ENCODE measurements at places on chromosomes 11 and 22. TPM values are rescaled to one million over a fixed set of nuclear protein-coding genes. Genes with fewer than 3 reads are reported as not detected.

DNA sequence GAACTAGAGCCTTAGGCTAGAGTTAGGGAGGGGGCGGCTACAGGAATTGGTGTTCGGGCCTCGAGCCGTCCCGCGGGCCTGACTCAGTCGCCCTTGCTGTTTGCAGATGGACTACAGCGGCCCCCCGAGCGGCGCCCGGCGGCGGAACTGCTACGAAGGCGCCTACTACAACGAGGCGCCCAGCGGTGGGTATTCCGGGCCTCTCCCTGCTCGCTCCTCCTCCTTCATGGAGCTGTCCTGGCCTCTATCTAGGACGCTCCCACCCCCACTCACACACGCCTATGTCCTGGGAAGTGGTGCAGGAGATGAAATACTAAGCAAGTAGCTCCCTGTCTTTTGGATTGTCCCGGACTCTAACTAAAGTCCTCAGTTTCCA, 1.4 kb downstream of the MYOD1 start:
- no peaks in the 10 kb centered on the region for H3K4me1 ChIP-seq
- no peak overlapping the region for H3K4me3 ChIP-seq
- no peak for DNase-seq
- H3K36me3 ChIP-seq: no peaks in the 10 kb centered on the region
- no peak overlapping the region for H3K27ac ChIP-seq
- peaks cover 21% of the 10 kb centered on the region for H3K27me3 ChIP-seq

- H3K4me3 ChIP-seq: no peak overlapping the region
- no peaks in the 10 kb centered on the region for H3K27me3 ChIP-seq
- H3K36me3 ChIP-seq: no peaks in the 10 kb centered on the region
- H3K27ac ChIP-seq: no peak overlapping the region
- H3K4me1 ChIP-seq: no peaks in the 10 kb centered on the region
- DNase-seq: no peak
Measured at GRCh38 chr22:43289531-43289963, 53.6 kb downstream of the SCUBE1 start.

GRCh38 chr22:41442240-41442792, 4.3 kb downstream of the TOB2 start:
- H3K4me3 ChIP-seq: no peak overlapping the region
- H3K4me1 ChIP-seq: peaks cover 13% of the 10 kb centered on the region
- no peak for DNase-seq
- no peaks in the 10 kb centered on the region for H3K36me3 ChIP-seq

DNA sequence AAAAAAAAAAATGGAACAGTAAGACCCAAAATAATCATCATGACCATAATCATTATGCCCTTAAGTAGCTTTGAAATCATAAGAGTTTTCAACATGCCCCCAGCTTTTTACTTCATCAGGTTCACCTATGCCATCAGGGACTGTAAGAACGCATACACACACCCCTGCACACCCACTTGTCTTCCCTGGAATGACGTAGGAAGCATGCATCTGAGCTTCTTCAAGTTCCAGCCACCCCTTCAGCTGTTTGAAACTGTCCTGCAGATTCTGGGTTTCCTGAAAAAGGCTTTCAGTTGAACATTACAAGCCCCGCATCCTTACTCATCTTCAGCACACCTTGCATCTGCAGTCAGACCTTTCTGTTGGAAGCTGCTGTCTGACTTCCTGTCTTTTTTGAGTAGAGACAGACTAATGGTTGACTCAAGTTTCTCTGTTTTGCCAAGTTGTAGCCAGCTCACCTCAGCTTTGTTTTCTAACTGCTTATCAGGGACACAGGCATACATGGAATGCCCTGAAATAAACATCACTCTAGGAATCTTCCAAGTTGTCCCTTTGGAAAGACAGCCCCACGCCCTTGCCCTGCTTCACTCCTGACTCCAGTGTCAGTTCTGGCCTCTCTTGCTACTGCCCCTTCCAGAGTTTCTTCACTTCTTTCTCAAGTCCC, 37.0 kb downstream of the ARHGAP1 start:
- H3K36me3 ChIP-seq: peaks cover 11% of the 10 kb centered on the region
- no peak for DNase-seq
- no peak overlapping the region for H3K4me3 ChIP-seq
- H3K27ac ChIP-seq: no peak overlapping the region
- no peaks in the 10 kb centered on the region for H3K27me3 ChIP-seq

- no peaks in the 10 kb centered on the region for H3K4me1 ChIP-seq
- H3K27me3 ChIP-seq: no peaks in the 10 kb centered on the region
- H3K4me3 ChIP-seq: no peak overlapping the region
- no peak overlapping the region for H3K27ac ChIP-seq
Measured at GRCh38 chr11:110032259-110032658, 60.9 kb upstream of the ZC3H12C start.

DNA sequence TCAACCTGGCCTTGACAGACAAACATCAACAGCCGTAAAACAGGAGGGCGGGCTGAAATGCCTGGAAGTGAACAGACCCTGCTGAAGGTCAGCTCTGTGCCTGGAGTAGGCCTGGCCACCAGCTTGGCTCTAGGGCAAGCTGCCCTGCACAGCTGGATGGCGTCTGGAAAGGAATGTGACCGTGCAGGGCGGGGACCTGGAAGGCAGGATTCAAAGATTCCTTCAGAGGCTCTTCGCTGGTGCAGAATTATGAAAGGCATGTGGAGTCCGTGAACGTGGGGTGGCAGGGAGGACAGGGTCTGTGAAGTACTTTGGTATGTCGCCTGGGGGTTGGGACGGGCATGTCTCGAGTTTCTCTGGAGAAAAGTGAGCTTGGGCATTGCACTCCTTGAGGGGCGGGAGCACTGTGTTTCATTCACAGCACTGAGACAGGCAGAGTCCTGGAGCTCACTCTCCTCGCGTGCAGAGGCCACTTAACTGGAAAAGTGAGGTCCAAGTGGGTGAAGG, 1.5 kb downstream of the EHD1 start:
- peaks cover 22% of the 10 kb centered on the region for H3K4me1 ChIP-seq
- peak overlapping the region; percentile 67 for H3K27ac ChIP-seq
- no peaks in the 10 kb centered on the region for H3K27me3 ChIP-seq

DNA sequence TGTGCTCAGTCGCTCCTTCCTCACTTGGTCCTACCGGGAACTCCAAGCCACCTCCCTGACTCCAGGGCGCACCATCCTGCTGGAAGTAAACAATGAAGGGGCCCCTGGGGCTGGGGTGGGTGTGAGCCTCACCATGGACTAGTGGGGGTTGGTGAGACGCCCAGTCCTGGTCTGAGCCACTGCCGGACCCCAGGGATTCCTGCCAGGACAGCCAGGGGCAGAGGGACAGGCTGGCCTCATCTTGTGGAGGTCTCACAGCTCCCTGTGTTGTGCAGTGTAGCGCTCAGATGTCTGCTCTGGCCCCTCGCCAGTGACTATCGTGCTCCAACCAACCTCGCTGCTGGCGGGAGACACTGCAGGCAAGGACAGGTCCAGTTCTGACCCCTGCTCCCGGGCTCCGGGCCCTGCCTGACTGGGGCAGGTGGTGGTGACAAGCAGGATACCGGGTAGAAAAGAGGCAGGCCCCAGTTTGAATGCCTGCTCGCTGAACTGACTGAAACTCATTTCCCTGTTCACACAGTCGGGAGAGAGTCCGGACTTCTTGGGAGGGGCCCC, 1021.4 kb downstream of the BRD1 start:
- H3K4me1 ChIP-seq: no peaks in the 10 kb centered on the region
- no peak overlapping the region for H3K27ac ChIP-seq
- H3K4me3 ChIP-seq: no peak overlapping the region
- no peaks in the 10 kb centered on the region for H3K27me3 ChIP-seq
- no peaks in the 10 kb centered on the region for H3K36me3 ChIP-seq

The CDC45 gene
- total RNA-seq: 1.3 TPM

The TMEM191C gene
- 0.55 TPM for total RNA-seq

The C11orf65 gene
- total RNA-seq: 0.50 TPM

The KDELR3 gene
- 6.7 TPM for total RNA-seq
